Forelimb muscle (tissue), 1 donor: ENCODE measurements at places on chromosomes 16 and 17.
A peak's percentile ranks its signal among the peaks of the same experiment; 100 is the strongest.

DNA sequence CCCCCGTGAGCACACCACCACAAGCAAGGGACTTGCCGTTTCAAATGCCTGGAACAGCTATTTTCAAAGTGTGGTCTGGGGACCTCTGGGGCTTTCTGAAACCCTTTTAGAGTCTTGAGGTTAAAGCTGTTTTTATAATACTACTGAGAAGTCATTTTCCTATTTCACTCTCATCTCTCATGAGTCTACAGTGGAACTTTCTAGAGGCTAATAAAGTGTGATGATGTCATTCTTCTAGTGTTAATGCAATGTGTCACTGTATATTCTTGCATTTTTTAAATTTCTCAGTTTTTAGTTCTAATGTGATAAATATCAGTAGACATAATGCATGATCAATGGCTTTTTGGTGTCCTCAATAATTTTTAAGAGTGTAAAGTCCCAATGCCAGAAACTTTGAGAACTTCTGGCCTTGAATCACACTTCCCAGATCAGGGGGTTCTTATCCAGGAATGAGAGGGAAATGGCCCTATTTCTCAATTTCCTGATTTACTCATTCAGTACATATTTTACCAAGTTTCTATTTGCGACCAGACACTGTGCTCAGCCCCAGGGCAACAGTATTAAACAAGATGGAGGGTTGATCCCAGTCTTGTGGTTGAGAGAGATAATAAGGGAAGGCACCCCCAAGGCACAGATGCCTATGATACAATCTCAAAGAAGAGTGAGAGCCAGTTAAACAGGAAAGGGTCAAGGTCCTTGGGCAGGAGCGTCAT lies 444.0 kb downstream of the HS3ST3B1 start:
- DNase-seq, result no peak

DNA sequence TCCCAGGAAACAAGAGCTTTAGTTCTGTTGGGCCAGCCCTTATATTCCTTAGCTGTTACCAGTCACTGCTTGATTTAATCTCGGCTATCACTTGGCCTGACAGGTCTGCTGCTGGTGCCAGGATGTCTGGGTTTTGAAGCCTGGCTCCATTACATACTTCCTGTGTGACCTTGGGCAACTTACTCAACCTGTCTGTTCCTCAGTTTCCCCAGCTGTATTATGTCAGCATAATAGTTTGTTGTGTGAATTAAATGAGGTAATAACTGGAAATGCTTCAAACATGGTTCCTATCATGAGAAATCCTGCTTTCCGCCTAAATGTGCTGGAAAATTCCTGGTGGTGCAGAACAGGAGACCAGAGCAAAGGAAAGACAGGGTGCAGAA lies 50.6 kb upstream of the STH start:
- no peak for DNase-seq

DNA sequence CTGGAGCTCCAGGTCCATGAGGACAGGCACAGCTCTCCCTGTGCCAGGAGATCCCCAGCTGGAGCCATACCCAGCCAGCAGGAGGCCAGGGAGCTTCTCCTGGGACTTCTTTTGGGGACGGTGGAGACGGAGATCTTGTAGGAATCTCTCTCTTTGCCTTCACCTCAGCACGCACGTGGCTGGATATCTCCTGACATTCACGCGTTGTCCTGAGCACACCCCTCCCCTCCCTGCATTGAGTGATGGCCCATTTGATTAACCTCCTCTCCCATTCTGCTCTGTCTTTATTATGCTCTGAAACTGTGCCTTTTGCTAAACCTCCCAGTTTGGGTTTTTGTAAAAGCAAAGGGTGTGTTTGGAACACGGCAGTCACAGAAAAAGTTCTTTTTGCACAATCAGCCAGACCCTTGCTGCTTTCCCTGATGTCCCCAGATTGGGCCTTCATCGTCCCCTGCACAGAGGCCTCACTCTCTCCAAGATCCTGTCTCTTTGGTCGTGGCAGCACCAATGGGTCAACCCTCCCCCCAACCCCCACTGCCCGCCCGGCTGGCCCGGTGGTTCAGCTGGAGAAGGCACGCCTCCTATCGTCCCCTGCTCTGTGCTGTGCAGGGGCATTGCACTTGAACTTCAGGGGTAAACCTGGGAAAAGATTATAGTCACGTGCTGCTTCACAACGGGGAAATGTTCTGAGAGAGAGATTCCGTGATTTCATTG lies 32.5 kb upstream of the LGALS9 start:
- no peak for DNase-seq

- no peak for DNase-seq
Measured at GRCh38 chr17:81034168-81034777, 678 bp upstream of the BAIAP2 start.

- DNase-seq, result no peak
Measured at GRCh38 chr16:67429053-67429798, 1.7 kb upstream of the HSD11B2 start.

DNA sequence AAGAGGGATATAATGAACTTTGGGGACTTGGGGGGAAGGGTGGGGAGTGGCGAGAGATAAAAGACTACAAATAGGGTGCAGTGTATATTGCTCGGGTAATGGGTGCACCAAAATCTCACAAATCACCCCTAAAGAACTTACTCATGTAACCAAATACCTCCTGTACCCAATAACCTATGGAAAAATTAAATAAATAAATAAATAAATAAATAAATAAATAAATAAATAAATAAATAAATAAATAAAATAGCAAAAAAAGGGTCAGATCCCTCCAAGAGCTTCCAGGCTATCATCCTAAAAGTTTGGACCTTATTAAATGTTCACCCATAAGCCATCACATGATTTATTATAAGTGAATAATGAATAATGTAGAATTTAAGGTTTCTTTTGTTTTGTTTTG lies 636.1 kb upstream of the C16orf82 start:
- DNase-seq, result no peak

GRCh38 chr16:20799599-20799998 lies 6.7 kb downstream of the ERI2 start:
- no peak for DNase-seq

GRCh38 chr17:48578616-48579470 lies 693 bp upstream of the HOXB4 start:
- no peak for DNase-seq

DNA sequence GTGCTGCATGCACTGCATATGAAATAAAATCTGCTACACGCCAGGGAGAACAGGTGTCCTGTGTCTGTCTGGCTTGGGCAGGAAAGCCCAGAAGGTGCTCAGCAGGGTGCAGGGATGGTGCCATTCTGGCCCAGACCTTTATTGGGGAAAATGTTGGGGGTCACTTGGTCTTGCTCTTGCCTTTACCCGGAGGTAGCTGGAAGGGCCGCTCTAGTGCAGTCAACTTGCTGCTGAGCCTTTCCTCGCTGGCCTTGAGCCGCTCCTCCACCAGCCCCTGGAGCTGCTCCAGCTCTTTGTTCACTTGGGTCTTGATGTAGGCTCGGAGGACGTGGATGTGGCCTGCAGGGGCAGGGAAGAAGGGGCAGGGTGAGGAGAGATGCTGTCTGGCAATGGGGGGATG lies 4.5 kb downstream of the CFAP119 start:
- DNase-seq, result no peak

- DNase-seq, result no peak
Measured at GRCh38 chr17:56262803-56263202, 109.5 kb downstream of the ANKFN1 start.

- no peak for DNase-seq
Measured at GRCh38 chr16:71421911-71422310, 19.9 kb downstream of the TLE7 start.

DNA sequence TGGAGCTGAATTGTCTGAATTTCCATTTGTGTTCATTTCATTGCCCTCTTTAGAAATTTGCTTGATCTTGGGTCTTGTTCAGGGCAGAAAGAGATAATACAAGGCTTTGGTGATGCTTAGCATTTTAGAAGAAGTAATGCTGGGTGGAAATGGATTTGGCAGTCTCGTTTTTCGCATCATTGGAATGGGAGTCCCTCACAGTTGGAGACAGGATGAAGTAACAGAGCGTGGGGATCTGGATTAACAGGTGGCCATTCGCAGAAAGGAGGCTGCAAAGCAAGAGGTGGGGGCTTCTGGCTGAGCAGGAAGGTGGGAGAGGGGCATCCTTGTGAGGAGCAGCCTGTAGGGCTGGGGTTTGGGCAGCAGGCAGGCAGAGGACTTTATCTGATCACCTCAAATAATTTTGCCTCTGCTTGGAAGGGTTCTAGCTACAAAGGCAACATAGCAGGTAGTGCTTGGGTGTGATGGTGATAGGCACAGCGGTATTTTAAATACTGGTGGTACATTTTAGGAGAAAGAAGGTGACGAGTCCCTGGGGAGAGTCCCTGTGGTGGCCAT lies 17.0 kb downstream of the KSR1 start:
- no peak for DNase-seq

GRCh38 chr17:82076785-82077591 lies 11.4 kb upstream of the DUS1L start:
- no peak for DNase-seq

GRCh38 chr17:10327640-10328039 lies 45.2 kb downstream of the MYH13 start:
- peak; percentile 44 for DNase-seq

DNA sequence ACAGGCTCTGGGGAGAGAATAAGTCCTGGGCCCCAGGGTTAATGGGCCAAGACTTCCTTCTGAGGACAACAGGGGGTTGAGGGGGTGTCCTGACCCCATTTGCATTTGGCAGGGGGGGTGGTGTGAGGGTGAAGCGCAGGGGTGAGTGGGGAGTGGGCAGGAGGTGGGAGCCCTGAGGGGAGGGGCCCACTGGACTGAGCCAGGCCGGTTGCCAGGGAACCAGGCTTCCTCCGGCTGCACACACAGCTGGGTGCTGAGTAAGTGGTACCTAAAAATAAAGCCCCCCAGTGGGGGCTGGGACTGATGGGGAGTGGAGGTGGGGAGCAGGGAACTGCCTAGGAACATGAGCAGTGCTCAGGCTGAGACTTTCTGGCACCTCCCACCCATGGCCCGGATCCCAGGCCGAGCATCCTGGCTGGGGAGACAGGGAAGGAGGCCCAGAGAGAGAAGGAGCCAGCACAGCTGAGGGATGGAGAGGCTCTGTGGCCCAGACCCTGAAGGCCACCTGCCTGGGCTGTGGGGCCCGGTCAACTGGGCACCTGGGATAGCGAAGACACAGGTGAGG lies 7.5 kb upstream of the RASD1 start:
- DNase-seq, result peak; percentile 46

- no peak for DNase-seq
Measured at GRCh38 chr17:77253611-77254051, 112.9 kb downstream of the SEC14L1 start.

- DNase-seq, result no peak
Measured at GRCh38 chr16:23607726-23608125, 11.6 kb upstream of the NDUFAB1 start.

DNA sequence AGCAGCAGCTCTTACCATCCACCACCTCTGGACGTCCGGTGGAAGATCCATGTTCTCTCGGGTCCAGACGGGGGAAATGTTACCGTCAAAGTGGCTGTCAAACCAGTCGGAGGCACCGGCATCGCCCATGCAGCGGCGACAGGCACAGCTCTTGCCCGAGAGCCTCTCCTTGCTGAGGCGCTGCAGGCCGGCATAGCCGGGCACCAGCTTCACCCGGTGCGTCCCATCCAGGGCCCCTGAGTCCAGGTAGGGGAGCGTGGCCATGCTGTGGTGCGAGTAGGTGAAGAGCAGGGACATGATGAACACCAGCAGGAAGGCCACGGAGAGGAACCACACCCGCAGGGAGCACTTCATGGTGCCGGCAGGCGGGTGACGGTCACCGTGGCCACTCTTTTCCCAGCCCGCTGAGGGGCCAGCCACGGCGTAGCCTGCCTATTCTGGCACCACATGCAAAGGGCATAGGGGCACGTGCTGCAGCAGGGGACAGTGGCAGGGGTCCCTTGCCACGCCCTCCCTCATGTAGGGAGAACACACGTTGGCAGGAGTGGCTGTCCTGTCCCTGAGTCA lies 40.6 kb downstream of the ST3GAL2 start:
- DNase-seq, result no peak

DNA sequence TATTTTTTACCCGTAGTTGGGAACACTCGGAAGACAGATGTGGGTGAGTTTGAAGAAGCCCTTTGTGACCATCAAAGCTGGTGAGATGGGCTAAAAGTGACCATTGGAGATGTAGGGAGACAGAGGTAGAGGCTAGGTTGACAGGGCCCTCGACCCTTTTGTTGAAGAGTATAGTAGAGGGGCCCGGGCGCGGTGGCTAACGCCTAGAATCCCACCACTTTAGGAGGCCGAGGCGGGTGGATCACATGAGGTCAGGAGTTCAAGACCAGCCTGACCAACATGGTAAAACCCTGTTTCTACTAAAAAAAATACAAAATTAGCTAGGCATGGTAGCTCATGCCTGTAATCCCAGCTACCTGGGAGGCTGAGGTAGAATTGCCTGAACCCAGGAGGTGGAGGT lies 16.2 kb upstream of the NFATC3 start:
- DNase-seq, result no peak

DNA sequence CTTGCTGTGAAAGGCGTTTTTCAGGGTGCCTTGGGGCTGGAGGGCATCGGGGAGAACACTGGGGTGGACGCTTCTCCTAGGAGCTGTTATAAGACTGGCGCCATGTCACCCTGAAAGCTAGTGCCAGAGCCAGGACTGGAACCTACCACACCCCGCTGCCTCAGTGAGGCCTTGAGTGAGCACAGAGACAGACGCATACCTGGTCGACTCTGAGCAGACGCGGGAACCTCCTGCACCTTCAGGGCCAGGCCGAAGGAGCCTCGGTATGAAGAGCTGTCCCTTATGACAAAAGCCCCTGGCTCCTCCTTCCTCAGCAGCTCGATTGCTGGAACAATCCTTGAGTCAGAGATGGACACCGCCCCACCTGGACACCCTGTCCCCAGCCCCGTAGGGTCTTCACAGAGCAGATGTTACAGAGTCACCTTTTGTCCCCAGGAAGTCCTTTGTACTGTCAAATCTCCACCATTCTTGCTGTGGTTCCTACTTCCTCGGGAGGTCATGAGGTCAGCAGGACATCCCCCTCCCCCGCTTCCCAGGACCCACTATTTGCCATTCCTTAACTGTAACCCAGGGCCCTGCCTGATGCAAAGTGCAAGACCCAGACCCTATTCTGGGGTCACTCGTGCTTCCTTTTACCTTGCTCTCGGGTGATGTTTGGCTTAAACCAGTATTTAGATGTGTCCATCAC lies 17.0 kb downstream of the TNS4 start:
- DNase-seq, result no peak

GRCh38 chr16:58399718-58400633 lies 7.7 kb downstream of the GINS3 start:
- no peak for DNase-seq

GRCh38 chr16:2785101-2785991 lies 2.0 kb downstream of the PRSS33 start:
- no peak for DNase-seq

GRCh38 chr16:67013823-67014633 lies 14.9 kb upstream of the CBFB start:
- DNase-seq, result no peak

- no peak for DNase-seq
Measured at GRCh38 chr17:72397687-72398086, 276.9 kb downstream of the SOX9 start.
